8988T (cell line): ENCODE measurements at places on chromosomes 12 and 14.

DNA sequence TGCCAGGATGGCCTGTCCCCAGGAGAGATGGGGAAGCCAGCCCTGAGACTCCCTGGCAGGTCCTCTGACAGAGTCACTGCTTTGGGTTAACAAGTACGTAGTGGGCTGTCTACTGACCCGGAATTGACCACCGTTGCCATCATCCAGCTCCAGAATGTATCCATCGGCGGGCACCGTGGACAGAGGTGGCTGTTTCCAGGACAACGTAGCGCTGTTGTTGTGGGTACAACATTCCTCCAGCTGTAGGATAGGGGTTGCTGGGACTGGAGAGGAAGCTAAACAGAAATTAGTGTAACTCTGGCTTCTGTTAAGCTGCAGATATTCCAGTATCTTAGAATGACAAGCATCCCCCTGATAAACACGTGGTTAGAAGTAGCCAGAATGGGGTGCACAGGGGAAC, 56.3 kb upstream of the PYGL start:
- DNase-seq: no peak

GRCh38 chr12:109463756-109464155, 13.3 kb downstream of the KCTD10 start:
- DNase-seq: no peak

- peak; percentile 89 for DNase-seq
Observed at GRCh38 chr14:100850841-100851585, 25.1 kb downstream of the MEG3 start.

GRCh38 chr12:4555804-4556203, 6.2 kb upstream of the DYRK4 start:
- no peak for DNase-seq

DNA sequence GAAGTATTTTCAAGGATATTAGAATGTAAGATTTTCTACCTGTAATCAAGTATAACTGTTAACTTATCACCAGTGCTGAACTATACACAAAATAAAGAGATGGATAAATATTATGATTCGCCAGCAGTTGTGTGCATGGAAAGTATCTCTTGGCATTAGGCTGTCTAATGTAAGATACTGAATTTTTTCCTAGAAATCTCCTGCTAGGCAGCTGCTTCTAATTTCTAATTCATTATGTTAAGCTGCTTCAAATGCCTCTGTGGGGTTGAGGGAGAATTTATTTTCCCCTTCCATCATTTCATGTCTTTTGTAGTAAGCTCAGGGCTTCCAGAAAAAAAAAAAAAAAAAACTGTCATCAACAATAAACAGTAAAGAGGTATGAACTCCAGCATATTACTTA, 516.0 kb downstream of the DIO2 start:
- no peak for DNase-seq

GRCh38 chr12:40672741-40673271, 19.4 kb upstream of the CNTN1 start:
- no peak for DNase-seq

DNA sequence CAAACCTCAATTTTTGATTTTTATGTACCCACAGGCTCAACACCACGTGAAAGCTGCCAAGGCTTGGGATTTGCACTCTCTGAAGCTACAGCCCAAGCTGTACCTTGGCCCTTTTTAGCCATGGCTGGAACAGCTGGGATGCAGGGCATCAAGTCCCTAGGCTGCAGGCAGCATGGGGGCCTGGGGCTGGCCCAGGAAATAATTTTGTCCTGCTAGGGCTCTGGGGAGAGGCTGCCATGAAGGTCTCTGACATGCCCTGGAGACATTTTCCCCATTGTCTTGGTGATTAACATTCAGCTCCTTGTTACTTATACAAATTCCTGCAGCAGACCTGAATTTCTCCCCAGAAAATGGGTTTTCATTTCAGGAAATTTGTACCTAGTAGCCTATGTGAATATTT, 103.7 kb downstream of the SCAF11 start:
- no peak for DNase-seq

DNA sequence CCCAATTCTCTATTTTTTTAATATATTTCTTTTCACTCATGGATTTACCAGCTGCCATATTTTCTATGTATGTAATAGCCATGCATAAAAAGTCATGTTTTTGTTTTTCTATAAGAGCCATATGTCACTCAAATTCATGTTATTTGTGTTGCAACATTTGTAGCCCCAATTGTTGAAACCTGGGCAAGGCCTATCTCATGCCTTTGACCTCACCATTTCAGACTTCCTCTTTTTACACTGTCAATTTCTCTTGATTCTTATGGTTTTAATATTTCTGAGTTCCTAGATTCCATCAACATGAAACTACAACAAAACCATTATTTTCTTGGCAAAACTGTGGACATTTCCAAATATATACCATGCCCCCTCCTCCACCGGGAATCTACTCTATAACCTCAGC, 647.5 kb downstream of the C12orf50 start:
- no peak for DNase-seq

- DNase-seq: no peak
Observed at GRCh38 chr12:106769078-106769477, 5.4 kb upstream of the RIC8B start.

GRCh38 chr12:12836571-12836970, 23.4 kb downstream of the DDX47 start:
- DNase-seq: no peak

GRCh38 chr14:58200846-58201245, 897 bp downstream of the ACTR10 start:
- no peak for DNase-seq

DNA sequence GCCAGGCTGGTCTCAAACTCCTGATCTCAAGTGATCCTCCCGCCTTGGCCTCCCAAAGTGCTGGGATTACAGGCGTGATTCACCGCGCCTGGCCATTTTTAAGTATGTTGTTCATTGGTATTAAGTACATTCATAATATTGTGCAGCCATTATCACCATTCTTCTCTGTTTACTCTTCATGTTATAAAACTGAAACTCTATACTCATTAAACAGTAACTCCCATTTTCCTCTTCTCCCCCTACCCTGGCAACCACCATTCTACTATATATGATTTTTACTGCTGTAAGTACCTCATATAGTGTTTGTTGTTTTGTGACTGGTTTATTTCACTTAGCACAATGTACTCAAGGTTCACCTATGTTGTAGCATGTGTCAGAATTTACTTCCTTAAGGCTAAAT, 23.1 kb downstream of the METAP2 start:
- no peak for DNase-seq

GRCh38 chr14:54599966-54600716, 33.2 kb downstream of the SAMD4A start:
- DNase-seq: no peak

- DNase-seq: no peak
Observed at GRCh38 chr14:81435048-81435390, 34.9 kb upstream of the STON2 start.

DNA sequence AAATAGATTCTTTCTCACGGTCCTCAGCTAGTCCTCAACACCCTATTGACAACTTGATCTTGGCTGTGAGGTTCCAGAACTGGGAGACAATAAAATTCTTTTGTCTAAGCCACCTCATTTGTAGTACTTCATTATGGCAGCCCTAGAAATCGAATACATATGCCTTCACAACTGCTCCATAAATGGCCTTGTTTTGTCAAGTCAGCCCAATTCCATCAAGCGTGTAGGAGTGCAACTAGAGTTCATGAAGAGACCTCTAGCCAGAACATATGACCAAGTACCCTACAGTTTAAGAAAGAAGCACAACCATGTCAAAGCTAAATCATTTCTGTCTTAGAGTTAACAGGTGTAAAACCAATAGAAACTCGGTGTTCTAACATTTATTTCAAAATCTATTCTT, 45.0 kb upstream of the PLEKHA5 start:
- no peak for DNase-seq

DNA sequence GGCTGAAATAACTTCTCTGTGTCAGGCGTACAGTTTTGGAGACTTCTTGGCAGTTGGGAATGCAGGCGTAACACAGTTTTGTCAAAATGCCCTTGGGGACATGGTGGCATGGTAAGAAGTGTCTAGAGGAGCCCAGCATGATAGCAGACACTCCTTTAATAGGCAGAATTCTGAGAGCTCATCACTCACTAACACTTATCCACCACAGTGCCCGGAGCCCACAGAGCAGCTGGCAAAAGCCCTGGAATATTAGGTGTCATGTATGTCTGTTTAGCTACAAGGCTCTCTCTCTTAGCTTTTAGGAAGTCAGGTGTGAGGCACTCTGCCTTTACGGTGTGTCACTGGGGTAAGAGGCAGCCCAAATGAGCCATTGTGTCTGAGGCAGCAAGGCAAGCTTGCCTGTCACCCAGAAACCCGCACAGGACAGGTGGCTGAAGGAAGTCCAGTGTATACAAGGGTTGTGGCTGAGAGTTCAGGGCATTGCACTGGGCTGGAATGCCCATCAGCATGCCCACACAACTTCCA, 96.3 kb downstream of the ESRRB start:
- no peak for DNase-seq

GRCh38 chr12:54432815-54433164, 13.7 kb upstream of the ITGA5 start:
- no peak for DNase-seq

GRCh38 chr12:72828662-72829324, 556.6 kb downstream of the TRHDE start:
- no peak for DNase-seq

- DNase-seq: no peak
Observed at GRCh38 chr14:91415794-91416743, 1.6 kb downstream of the CCDC88C start.

GRCh38 chr14:36021591-36022320, 154.8 kb downstream of the PTCSC3 start:
- no peak for DNase-seq

- DNase-seq: peak; percentile 42
Observed at GRCh38 chr14:92603309-92604242, 90.0 kb downstream of the RIN3 start.

DNA sequence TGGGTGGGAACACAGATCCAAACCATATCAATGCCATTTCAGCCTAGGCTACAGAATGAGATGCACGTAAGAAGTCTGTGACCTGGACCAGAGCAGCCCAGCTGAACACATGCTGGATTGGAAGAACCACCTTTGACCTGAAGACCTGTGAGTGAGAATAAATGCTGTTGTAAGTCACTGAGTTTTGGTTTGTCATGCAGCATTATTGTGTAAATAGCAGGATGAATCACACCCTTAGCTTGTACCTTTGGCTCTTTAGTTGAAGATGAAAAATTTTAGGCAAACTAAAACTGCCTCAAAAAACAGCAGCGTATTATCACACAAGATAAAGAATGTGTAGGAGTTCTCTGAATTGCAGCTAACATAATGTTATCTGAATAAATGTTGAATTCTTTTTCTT, 199.4 kb upstream of the LRIG3 start:
- DNase-seq: no peak

GRCh38 chr12:78568321-78569020, 296.1 kb upstream of the SYT1 start:
- no peak for DNase-seq

GRCh38 chr12:38120438-38120837, 196.1 kb upstream of the ALG10B start:
- DNase-seq: no peak

DNA sequence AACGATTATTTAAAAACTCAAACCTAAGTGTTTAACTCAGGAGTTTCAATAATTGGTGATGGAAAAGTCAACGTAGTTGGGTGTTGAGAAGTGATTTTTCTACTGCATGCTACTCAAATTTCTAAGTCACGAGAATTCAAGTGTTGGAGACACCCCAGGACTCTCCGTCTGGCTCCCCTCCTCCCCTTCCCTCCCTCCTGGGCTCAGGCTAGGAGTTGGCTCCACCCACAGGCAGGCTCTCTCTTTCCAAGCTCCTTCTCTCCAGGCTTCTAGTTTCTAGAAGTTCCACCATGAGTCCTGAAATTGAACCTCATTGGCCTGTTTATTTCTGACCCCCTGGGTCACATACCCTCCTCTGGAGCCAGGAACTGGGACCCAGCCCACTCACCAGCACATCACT, 73.0 kb downstream of the TMEM132D start:
- DNase-seq: no peak

DNA sequence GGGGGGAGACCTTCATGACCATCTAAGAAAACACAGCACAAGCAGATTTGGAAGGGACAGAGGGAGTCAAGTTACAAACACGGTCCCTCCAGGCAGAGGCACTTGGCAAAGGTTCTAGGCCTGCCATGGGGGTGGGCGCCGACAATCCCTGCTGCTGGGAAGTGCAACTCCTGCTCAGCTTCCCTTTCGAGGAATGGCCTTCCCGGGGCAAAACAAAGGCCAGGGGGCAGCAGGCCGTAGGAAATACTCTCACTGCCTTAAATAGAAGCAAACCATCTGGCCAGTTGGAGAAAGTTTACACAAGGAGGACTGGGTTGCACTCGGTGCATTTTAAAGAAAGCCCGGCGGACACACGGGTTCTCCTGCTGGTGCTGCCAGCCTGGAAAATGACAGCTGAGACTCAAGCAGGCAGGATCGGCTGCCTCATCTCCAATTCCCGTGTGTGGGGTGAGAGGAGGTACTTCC, 65.8 kb downstream of the ITPK1 start:
- no peak for DNase-seq

DNA sequence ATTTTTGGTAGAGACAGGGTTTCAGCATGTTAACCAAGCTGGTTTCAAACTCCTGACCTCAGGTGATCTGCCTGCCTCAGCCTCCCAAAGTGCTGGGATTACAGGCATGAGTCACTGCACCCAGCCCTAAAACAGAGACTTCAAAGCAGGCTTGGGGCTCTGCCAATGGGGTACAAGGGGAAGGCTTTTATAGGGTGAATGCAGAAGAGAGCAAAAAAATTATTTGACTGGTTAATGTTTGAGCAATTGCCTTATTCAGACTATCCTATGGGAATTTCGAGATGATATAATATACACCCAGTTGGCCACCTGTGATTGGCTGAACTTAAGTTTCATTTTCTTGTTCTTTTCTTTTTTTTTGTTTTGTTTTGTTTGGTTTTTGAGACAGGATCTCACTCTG, 31.5 kb upstream of the ACTN1 start:
- no peak for DNase-seq

DNA sequence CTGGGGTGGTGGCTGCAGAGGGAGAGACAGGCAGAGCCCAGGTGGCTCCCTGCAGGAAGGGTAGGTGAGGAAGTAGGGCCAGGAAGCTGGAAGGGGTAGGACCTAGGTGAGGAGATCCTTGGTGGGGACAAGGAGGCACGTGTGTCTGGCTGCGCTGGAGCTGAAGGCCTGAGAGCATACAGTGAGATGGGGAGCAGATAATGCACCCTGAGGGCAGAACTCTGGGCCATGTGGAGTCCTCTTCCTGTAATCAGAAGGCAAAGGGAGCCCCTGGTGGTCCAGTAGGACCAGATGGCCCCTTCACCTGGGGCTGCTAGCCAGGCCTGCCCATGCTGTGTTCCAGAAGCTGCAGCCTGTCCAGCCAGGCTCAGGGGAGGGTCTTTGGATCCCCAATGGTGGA, 15.3 kb upstream of the KRT80 start:
- DNase-seq: no peak
